ENCODE measurements at places on chromosomes 5 and 9.

DNA sequence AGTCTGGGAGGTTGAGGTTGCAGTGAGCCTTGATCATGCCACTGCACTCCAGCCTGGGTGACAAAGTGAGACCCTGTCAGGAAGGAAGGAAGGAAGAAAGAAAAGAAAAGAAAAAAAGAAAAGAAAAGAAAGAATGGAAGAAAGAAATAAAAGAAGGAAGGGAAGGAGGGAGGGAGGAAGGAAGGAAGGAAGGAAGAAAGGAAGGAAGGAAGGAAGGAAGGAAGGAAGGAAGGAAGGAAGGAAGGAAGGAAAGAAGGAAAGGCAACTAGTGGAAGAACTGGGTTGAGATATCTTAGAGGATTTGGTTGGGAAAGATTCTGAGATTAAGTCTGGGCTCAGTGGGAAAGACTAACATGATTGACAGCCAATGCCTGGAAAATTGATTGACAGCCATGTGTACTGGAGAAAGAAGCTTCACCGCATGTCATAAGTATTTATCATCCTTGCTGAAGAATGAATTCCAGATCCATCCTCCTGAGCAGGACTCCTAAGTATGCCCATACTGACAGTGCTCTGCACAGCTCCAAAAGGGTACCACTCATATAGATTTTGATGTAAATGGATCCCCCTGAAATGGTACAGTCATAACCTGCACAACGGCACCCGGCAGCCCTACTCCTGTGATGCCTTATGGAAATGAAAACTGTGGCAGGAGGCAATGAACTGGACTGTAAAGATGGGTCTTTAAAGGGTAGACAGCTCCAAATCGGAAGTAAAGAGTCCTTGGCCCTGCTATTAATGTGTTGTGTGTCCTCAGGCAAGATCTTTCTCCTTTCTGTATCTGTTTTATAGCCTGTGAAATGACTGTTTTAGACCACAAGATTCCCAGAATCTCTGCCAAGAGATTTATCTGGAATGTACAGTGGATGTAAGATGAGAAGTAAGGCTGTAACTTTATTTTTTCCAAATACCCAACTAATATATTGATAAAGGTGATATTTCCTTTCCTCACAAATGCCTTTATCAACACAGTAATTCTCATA, 16.9 kb upstream of the ADRA1B start:
- DNase-seq, result no peak

DNA sequence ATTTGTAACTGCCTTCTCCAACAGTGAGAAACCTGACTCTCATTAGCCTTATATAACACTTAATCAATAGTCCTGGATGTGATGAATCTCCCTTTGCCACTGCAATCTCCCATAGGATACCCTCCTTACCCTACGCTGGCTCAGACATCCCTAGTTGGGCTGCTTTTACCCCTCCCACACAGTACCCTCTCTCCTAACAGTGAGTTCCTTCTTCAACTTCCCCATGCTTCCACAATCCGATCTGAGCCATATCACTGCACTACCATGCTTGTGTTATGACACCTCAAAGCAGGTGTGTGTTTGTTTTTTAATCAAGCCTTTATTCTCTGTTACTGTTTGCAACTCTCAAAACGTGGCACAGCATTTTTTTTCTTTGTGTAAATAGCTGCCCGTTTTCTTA, 60.5 kb upstream of the C9orf72 start:
- DNase-seq, result no peak

DNA sequence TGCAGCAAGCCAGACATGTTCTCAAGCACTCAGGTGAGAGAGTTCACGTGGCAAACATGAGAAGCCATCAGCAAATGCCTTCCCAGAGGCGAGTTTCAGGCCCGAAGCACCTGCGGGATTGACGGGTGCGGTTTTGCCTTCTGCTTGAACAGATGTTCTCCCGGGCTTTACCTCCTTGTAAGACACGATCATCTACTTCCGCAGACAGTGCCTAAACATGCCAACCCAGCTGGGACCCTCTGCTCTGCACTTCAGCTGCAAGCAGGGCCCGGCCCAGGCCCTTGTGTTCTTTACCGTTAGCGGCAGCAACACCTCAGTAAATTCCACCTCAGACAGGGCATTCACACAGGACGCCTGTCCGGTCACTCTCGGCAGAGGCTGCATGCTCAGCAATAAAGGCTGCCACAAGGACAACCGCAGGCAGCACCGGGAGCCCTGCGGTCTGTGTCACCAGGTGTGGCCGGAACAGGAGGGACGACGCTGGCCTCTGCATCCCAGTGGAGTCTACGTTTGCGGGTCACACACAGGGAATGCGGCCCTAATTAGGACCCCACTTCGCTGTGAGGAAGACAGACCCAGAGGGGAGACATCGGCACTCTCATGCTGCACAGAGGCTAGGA, 139.6 kb downstream of the ROR2 start:
- no peak for DNase-seq

- DNase-seq, result no peak
Measured at GRCh38 chr5:74596927-74597326, 43.6 kb downstream of the ENC1 start.

GRCh38 chr9:17847908-17848307, 269.0 kb downstream of the SH3GL2 start:
- no peak for DNase-seq
